Activated CD4-positive, alpha-beta memory T cell treated with anti-CD3 and anti-CD28 coated beads for 36 hours (primary cell): ENCODE measurements at places on chromosomes 13 and 19. TPM values are rescaled to one million over a fixed set of nuclear protein-coding genes. Genes with fewer than 3 reads are reported as not detected.

The KLK8 gene
- total RNA-seq: not detected

DNA sequence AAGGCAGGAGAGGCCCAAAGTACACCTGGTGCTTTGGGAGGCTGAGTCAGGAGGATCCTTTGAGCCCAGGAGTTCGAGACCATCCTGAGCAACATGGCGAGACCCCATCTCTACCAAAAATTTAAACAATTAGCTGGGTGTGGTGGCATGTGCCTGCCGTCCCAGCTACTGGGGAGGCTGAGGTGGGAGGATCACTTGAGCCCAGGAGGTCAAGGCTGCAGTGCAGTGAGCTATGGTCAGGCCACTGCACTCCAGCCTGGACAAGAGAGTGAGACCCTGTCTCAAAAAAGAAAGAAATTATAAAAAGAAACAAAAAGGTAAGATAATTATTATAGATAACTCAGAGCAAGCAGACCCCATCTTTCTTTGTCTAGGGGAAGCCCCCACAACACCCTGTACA is 1.9 kb downstream of the HOMER3 start:
- peaks cover 3% of the 10 kb centered on the region for H3K4me1 ChIP-seq
- H3K36me3 ChIP-seq: no peaks in the 10 kb centered on the region
- H3K27ac ChIP-seq: no peak overlapping the region
- no peak for DNase-seq

The OSCAR gene
- 0.29 TPM for total RNA-seq

The URAD gene
- total RNA-seq: not detected

DNA sequence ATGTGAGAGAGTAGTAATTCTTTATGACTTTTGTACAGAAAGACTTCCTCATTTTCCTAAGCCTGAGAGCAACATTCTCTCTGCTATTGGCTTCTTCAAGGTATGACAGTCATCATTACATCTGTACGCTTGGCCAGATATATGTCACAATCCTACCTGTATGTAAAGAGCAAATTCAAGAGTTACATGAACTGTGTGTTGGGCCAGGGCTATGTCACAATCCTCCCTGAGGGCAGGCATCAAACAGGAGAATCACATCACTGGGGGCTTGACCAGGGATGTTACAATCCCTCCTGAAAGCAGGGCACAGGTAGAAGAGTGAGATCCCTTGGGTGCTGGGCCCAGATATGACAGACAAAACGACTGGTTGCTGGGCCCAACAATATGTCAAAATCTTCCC is 9.8 kb upstream of the ZNF724 start:
- H3K4me3 ChIP-seq: no peak overlapping the region
- H3K36me3 ChIP-seq: peaks cover 52% of the 10 kb centered on the region
- H3K4me1 ChIP-seq: peaks cover 12% of the 10 kb centered on the region
- no peak for DNase-seq
- H3K27me3 ChIP-seq: no peaks in the 10 kb centered on the region
- no peak overlapping the region for H3K27ac ChIP-seq

The ZNF440 gene
- total RNA-seq: 6.4 TPM

The FCAR gene
- not detected for total RNA-seq

DNA sequence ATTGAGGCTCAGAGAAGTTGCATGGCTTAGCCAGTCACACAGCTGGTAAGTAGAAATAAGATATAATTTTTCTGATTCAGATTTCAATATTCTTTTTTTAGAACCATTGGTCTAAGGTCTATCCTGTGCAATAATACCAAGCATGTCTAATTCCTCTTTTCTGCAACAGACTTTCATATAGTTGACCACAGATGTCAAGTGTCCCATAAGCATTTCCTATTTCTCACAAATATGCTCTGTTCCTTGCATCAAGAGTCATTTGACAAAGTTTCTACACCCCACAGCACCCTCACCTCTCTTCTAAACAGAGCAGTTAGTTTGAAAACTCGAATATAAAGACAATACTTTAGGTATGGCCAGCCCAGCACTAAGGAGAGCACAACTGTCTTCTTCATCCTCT is 26.8 kb upstream of the SACS start:
- H3K4me3 ChIP-seq: no peak overlapping the region
- no peak overlapping the region for H3K27ac ChIP-seq
- no peak for DNase-seq
- peaks cover 1% of the 10 kb centered on the region for H3K27me3 ChIP-seq
- H3K36me3 ChIP-seq: no peaks in the 10 kb centered on the region

The ANGPTL8 gene
- total RNA-seq: not detected

DNA sequence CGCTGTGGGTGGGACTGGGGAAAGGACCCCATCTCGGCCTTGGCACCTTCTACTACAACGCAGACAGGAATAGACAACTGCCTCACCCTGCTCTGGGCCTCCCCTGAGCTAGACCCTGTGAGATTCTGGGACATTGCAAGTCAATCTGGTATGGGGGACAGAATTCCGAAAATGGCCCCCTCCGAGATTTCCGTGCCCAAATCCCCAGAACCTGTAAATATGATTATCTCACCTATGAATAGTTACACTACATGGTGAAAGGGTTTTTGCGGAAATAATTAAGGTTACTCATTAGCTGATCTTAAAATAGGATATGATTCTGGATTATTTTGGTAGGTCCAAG is 618 bp upstream of the ZBTB45 start:
- H3K4me3 ChIP-seq: peak overlapping the region; percentile 88
- peak overlapping the region; percentile 88 for H3K27ac ChIP-seq
- H3K27me3 ChIP-seq: no peaks in the 10 kb centered on the region
- peaks cover 14% of the 10 kb centered on the region for H3K36me3 ChIP-seq
- peaks cover 29% of the 10 kb centered on the region for H3K4me1 ChIP-seq

- DNase-seq: no peak
- peaks cover 12% of the 10 kb centered on the region for H3K4me1 ChIP-seq
- no peak overlapping the region for H3K27ac ChIP-seq
- no peak overlapping the region for H3K4me3 ChIP-seq
- H3K36me3 ChIP-seq: peaks cover 24% of the 10 kb centered on the region
Measured at GRCh38 chr19:14094854-14095253, 4.3 kb upstream of the SAMD1 start.

DNA sequence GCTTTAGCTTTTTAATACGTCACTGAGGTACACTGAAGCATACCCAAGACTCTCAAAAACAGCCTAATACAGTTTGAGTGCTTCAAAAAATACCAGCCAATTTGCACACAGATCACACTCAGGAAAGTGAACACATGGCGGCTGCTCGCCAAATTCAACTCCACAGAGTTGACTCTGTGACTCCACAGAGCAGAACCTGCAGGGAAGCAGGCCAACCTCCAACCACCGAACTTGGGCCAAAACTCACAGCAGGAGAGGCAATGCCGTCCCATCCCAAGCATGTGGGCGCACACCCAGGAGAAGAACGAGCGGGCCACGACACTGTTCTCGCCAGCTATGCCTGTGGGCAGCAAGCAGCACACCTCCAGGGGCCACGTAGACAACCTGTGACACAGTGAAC is 21.1 kb downstream of the ELL start:
- no peak for DNase-seq
- no peak overlapping the region for H3K27ac ChIP-seq
- H3K36me3 ChIP-seq: no peaks in the 10 kb centered on the region

DNA sequence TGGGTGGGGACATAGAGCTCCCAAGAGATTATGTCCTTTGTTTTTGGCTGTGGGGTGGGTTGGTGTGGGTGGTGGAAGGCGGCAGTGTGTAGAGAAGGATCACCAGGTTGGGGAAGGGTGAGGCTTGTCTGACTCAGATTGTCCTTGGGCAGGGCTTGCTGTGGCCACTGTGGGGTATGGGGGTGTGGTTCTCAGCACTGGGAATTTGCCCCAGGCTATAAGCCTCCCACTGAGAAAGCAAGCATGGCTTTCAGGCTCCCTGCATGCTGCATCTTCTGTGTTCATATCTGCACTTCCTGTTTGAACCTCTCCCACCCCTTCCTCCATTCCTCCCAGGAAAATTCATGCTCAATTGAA is 34.9 kb downstream of the DNAJC15 start:
- H3K36me3 ChIP-seq: peaks cover 7% of the 10 kb centered on the region
- H3K4me1 ChIP-seq: peaks cover 50% of the 10 kb centered on the region
- DNase-seq: peak; percentile 58

- no peaks in the 10 kb centered on the region for H3K36me3 ChIP-seq
- peaks cover 5% of the 10 kb centered on the region for H3K27me3 ChIP-seq
- H3K27ac ChIP-seq: no peak overlapping the region
Measured at GRCh38 chr13:77595166-77595810, 59.8 kb downstream of the SCEL start.

DNA sequence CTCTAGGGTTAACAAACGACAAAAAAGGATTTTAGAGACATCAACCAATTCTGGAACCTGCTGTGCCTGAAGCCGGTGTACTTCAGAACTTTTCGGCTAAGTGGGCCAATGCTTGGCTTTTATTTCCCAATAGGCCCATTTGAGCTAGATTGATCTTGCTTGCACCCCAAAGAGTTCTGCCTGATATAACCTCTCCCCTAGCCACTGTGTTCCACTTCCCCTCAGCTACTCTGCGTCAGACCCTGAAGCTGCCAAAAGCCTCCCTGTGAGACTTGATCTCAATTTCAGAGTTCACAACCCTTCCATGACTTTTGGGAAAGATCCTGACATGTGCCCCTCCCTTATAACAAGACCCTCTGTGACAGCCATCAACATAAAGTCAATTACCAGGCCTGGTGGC is 5.6 kb upstream of the SIGLEC14 start:
- no peak for DNase-seq
- H3K27me3 ChIP-seq: peaks cover 14% of the 10 kb centered on the region
- H3K4me3 ChIP-seq: no peak overlapping the region
- H3K27ac ChIP-seq: no peak overlapping the region
- H3K36me3 ChIP-seq: no peaks in the 10 kb centered on the region
- peaks cover 5% of the 10 kb centered on the region for H3K4me1 ChIP-seq
